ENCODE measurements at places on chromosomes 2 and 18. TPM values are rescaled to one million over a fixed set of nuclear protein-coding genes. Genes with fewer than 3 reads are reported as not detected.

The KCNE4 gene
- 1.5 TPM for total RNA-seq

The RNF125 gene
- total RNA-seq = 2.5 TPM

The TWSG1 gene
- 25.5 TPM for total RNA-seq

The RAD51AP2 gene
- total RNA-seq = 0.54 TPM

The LYPD6B gene
- 0.91 TPM for total RNA-seq

Data from cerebellum (tissue), 4 donors.